AG09319 (cell line): ENCODE measurements at places on chromosomes 2 and 18.

- DNase-seq: no peak
Observed at GRCh38 chr2:219308142-219309101, 779 bp downstream of the PTPRN start.

- no peak for DNase-seq
Observed at GRCh38 chr2:85712336-85712735, 18.2 kb downstream of the GNLY start.

GRCh38 chr2:55302241-55302640, 33.2 kb upstream of the MTIF2 start:
- no peak for DNase-seq

DNA sequence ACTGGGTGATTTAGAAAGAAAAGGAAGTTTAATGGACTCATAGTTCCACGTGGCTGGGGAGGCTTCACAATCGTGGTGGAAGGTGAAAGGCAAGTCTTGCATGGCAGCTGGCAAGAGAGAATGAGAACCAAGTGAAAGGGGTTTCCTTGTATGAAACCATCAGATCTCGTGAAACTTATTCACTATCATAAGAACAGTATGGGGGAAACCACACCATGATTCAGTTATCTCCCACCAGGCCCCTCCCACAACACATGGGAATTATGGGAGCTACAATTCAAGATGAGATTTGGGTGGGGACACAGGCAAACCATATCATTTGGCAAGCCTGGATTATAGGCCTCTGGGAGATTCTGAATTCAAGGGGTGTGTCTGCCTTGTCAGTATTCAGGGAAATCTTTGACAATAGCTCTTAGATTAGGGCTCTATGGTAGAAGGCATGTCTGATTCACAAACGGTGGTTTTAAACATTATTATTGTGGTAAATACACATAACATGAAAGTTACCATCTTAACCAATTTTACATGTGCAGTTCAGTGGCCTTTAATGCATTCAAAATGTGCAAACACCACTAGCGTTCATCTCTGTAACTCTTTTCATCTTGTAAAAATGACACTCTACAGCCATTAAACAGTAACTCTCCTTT, 15.3 kb upstream of the PLB1 start:
- no peak for DNase-seq

GRCh38 chr2:205714789-205715720, 32.8 kb downstream of the NRP2 start:
- no peak for DNase-seq

GRCh38 chr2:47238638-47239037, 83.5 kb upstream of the STPG4 start:
- no peak for DNase-seq

DNA sequence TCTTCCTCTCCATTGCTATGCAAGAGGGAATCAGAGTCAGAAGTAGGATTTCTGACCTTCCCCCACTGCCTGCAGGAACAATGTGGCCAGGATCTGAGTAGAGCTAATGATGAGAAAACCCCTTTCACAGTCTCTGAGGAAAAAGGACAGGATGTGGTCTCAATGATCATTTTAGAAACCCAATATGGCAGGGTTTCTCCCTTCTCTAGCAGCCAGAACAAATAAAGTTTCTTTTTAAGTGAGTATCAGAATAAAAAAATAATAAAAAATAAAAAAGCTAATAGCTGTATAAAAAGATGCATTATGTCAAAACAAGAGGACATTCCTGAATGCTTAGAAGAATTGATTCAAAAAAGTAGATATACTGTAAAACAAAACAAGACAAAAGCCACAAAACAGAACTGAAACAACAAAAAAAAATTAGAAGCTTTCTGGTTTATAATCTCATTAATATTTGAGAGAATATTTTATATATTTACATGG, 1124.9 kb upstream of the ZEB2 start:
- no peak for DNase-seq

GRCh38 chr2:41736586-41736985, 311.2 kb upstream of the PKDCC start:
- DNase-seq: no peak

- no peak for DNase-seq
Observed at GRCh38 chr2:10350761-10351160, 48.1 kb downstream of the HPCAL1 start.

GRCh38 chr2:173630425-173631126, 275.9 kb downstream of the CDCA7 start:
- no peak for DNase-seq

GRCh38 chr18:61334951-61335683, 1.9 kb downstream of the CDH20 start:
- DNase-seq: no peak

GRCh38 chr2:36355151-36355889, at the start of gene CRIM1:
TSS of gene CRIM1 (plus strand) at chr2:36355778. CDS start at chr2:36356293, 515 bp downstream.
- peak; percentile 89 for DNase-seq

DNA sequence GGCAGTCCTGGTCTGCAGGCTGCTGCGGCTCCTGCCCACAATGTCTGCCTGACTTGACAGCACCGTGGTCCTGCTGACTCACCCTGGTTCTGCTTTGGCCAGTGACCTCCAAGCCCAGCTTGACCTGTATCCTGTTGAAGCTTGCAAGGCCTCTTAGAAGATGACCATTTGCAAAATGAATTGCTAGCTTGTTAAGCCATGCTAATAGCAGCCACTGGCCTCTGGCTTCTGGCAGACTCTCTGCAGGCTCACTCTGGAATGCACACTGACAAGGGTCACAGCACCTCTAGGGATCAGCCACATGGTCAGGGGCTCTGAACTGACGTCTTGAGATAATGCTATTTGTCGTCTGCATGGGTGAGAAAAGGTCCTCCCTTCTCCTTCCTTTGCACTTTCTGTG, 25.9 kb downstream of the CNGA3 start:
- no peak for DNase-seq

GRCh38 chr2:237290261-237290660, 123.7 kb downstream of the COL6A3 start:
- no peak for DNase-seq

GRCh38 chr18:3966246-3966641, 488.9 kb downstream of the DLGAP1 start:
- no peak for DNase-seq

DNA sequence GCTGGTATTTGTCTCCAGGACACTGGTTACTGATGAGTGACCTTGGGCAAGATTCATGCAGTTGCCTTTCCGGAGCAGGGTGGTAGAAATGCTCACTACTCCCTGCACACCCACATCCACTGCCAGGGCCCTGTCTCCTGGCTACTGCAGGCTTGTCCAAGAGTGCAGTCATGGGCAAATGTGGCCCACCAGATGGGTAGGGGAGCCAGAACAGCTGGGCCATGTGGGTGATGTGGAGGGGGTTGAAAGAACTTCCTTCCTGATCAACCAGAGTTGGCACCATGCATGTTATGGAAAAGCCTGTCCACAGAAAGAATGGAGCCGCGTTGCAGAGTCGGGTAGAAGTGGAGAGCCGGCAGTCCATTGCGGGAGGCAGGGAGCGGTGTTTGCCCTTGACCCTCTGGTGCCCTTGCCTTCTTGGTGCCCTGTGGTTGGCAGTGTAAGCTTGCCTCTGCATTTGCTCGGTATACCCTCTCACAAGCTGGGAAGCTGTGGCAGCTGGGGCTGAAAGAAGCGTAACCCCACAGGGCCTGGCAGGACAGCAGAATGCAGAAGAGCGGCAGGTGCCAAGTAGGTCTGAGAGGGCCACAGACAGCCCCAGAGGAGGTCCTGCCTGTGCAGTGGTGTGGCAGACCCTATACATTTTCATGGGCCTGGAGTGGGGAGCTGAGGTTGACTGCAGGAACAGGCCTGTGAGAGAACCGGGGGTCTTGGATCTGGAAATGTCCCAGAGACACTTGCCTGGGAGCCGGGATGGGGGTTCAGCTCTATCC, 253.2 kb downstream of the TFCP2L1 start:
- DNase-seq: no peak
